ENCODE measurements at places on chromosomes 7 and 10.

DNA sequence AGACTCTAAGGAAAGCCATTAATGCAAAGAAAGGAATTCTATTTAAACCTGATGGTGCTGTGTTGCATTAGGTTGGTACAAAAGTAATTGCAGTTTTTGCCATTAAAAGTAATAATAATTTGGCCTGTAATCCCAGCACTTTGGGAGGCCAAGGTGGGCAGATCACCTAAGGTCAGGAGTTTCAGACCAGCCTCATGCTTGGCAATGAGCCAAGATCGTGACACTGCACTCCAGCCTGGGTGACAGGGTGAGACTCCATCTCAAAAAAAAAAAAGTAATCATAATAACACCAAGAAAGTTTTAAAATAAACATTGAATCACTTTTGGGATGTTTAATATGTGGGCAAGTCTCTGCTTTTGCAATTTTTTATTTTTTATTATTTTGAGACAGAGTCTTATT, 107.3 kb upstream of the FRMD4A start:
- no peaks in the 10 kb centered on the region for H3K27me3 ChIP-seq
- H3K27ac ChIP-seq: no peak overlapping the region

- no peaks in the 10 kb centered on the region for H3K36me3 ChIP-seq
- no peak overlapping the region for H3K27ac ChIP-seq
- no peaks in the 10 kb centered on the region for H3K4me1 ChIP-seq
- H3K27me3 ChIP-seq: no peaks in the 10 kb centered on the region
- no peak overlapping the region for H3K4me3 ChIP-seq
These were observed 3.4 kb downstream of the HIPK2 start for GRCh38 chr7:139774376-139774775.

- no peaks in the 10 kb centered on the region for H3K27me3 ChIP-seq
- no peak overlapping the region for H3K4me3 ChIP-seq
- H3K4me1 ChIP-seq: no peaks in the 10 kb centered on the region
- no peaks in the 10 kb centered on the region for H3K36me3 ChIP-seq
- no peak overlapping the region for H3K27ac ChIP-seq
These were observed 13.1 kb downstream of the WNT16 start for GRCh38 chr7:121341933-121342332.

- no peak overlapping the region for H3K4me3 ChIP-seq
- no peaks in the 10 kb centered on the region for H3K27me3 ChIP-seq
- H3K27ac ChIP-seq: no peak overlapping the region
- no peak for DNase-seq
These were observed 195.5 kb downstream of the PRKG1 start for GRCh38 chr10:51269821-51270220.

- H3K27me3 ChIP-seq: no peaks in the 10 kb centered on the region
- peak; percentile 80 for DNase-seq
- no peaks in the 10 kb centered on the region for H3K4me1 ChIP-seq
- no peaks in the 10 kb centered on the region for H3K36me3 ChIP-seq
These were observed 35.4 kb downstream of the BAG3 start for GRCh38 chr10:119686465-119687191.

- H3K27ac ChIP-seq: peak overlapping the region; percentile 69
- no peaks in the 10 kb centered on the region for H3K36me3 ChIP-seq
- DNase-seq: peak; percentile 77
- H3K27me3 ChIP-seq: no peaks in the 10 kb centered on the region
These were observed 41.9 kb upstream of the PRKAR1B start for GRCh38 chr7:768881-769504.

GRCh38 chr10:132710036-132710686, 75.8 kb downstream of the NKX6-2 start:
- H3K27me3 ChIP-seq: no peaks in the 10 kb centered on the region
- H3K36me3 ChIP-seq: no peaks in the 10 kb centered on the region
- no peak overlapping the region for H3K27ac ChIP-seq
- DNase-seq: no peak

DNA sequence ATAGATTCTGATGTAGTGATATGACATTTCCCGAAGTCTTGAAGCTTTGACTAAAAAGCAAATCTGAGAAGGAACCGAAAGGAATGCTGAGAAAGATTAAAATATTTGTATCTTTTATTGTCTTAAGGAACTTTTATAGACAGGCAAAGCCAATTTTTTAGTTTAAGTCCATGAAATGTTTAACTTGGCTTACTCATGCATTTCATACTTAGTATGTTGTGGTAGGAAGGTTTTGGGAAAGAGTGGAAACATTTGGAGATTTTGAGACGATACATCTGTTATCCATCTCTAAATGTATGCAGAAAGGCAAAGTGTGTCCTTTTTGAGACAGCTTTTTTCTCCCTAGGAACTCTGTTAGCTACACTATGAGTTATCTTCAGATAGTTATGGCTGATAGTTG, 10.1 kb downstream of the TBC1D12 start:
- DNase-seq: no peak
- no peaks in the 10 kb centered on the region for H3K27me3 ChIP-seq
- H3K4me1 ChIP-seq: no peaks in the 10 kb centered on the region
- H3K27ac ChIP-seq: no peak overlapping the region
- no peak overlapping the region for H3K4me3 ChIP-seq

- H3K27me3 ChIP-seq: no peaks in the 10 kb centered on the region
- H3K36me3 ChIP-seq: no peaks in the 10 kb centered on the region
- no peaks in the 10 kb centered on the region for H3K4me1 ChIP-seq
These were observed 40.2 kb upstream of the PROSER2 start for GRCh38 chr10:11782793-11783557.

DNA sequence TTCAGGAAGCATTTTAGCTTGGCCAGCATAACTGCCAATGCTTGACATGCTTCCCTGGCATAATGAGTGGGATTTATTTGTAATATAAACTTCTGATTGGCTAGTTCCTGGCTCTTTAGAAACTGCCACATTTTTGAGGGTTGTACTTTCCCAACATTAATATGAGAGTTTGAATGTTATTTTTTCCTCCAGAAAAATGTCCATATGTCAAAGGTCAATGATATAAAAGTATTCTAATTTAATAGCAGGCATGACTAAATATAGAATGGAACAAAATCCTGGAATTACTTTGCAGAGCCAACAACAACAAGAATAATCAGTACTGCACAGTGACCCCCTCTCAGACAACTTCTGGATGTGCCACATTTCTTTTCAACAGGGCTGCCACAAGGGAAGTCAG, 352.6 kb downstream of the PRPF18 start:
- peaks cover 7% of the 10 kb centered on the region for H3K4me1 ChIP-seq
- DNase-seq: no peak
- no peak overlapping the region for H3K4me3 ChIP-seq
- no peaks in the 10 kb centered on the region for H3K36me3 ChIP-seq
- H3K27ac ChIP-seq: peak overlapping the region; percentile 23

DNA sequence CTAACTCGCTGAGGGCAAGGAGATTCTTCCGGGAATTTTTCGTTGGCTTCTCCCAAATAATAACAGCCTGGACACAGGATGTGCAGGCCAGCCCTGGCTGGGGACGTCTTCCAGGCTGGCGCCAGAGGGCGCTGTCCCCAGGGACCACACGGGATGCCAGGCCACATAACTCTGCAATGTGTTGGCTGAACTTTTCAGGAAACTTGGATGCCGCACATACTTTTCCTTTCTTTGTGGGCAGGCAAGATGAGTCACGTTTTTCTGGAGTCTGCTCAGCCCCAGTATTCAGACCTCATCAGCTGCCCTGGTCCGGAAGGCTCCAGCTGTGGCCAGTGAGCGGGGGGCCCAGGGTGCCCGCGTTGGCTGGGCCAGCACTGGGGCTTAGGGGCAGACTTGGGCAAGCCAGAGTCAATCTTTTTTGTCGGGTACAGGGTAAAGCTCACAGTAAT, 122.7 kb downstream of the PRKAG2 start:
- peak; percentile 84 for DNase-seq
- no peaks in the 10 kb centered on the region for H3K27me3 ChIP-seq
- no peaks in the 10 kb centered on the region for H3K36me3 ChIP-seq

GRCh38 chr7:5665094-5666025, 116.1 kb downstream of the RNF216 start:
- H3K36me3 ChIP-seq: no peaks in the 10 kb centered on the region
- no peak overlapping the region for H3K4me3 ChIP-seq
- no peaks in the 10 kb centered on the region for H3K4me1 ChIP-seq

DNA sequence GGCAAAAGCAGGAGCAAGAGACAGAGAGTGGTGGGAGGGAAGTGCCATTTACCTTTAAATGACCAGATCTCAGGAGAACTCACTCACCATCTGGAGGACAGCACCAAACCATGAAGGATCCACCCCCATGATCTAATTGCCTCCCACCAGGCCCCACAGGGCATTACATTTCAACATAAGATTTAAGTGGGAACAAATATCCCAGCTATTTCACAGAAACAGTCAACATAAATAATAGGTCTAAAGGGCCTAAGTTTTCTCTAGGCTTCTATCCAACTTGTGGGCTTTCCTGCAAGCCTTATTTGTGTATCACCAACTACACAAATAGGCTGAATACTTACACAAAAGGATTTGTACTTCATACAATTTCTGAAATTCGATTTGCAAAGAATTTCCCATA, 196.8 kb upstream of the POT1 start:
- no peaks in the 10 kb centered on the region for H3K27me3 ChIP-seq
- H3K27ac ChIP-seq: no peak overlapping the region
- H3K4me1 ChIP-seq: no peaks in the 10 kb centered on the region
- no peak for DNase-seq
- H3K36me3 ChIP-seq: no peaks in the 10 kb centered on the region

DNA sequence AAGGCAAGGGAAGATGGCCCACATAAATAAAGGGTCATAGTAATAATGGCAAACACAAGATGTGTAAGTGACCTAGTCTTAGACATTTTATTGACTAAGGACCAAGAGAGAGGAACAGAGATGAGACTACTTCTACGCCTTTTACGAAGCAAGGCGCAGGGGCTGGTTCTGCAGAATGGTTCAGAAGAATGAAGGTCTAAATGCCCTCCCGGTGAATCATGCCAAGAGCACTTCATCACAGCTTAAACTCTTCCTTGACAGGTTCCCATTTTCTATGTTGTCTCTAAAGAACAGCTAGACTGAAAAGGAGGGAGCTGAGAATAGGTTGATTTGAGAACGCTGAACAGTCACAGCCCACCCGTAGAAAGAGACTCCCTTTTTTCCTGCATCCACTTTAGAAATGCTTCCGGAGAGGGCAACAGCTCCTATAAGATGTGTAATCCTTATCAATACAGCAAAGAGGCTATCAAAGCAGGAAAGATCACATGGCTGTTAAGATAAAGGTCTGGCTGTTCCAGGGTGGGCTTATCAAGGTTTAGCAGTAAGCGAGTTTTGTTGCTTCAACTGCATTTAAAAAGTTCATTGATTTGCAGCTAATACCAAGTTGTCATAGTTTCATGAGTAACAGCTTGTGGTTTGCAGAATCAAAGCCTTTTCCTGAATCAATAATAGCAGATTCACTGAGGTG, 93.4 kb upstream of the AUTS2 start:
- H3K27ac ChIP-seq: no peak overlapping the region
- H3K27me3 ChIP-seq: no peaks in the 10 kb centered on the region
- H3K4me1 ChIP-seq: no peaks in the 10 kb centered on the region
- H3K36me3 ChIP-seq: no peaks in the 10 kb centered on the region
- DNase-seq: no peak

DNA sequence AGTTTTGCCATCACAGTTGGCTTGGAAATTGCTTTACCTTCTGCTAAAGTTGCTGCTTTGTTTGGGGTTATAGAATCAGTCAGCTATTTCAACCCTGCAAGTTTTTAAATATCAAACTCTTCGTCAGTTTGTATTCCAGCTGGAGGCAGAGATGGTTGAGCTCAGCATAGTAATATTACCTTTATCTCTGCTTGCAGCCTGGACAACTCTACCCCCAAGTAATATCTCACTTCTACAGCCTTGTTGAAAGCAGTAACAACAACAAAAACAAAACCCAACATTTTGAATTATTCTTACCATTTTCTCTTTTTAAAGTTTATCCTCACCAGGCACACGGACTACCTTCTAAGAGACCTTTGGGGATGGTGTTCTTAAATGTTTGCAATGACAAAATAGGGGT, 239.1 kb upstream of the PHF14 start:
- no peaks in the 10 kb centered on the region for H3K27me3 ChIP-seq
- H3K27ac ChIP-seq: no peak overlapping the region
- DNase-seq: no peak
- H3K4me3 ChIP-seq: no peak overlapping the region

DNA sequence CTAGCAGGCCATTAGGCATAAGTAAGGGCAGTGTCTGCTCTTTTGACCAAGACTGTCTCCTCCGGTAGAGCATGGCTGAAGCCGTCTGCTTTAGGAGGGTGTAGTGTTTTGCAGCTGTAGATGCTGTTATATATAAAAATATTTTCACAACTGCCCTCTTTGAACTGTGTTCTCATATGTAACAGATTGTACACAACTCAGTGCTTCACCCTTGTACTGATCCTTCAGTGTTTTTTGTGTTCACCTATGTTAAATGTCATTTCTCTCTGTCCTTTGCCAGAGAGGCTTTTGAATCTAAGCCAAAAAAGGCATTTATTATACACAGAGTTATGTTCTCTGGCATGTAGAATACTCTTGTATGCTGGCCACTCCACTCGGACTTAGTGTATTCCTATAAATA, 135.5 kb downstream of the BICC1 start:
- DNase-seq: no peak
- no peak overlapping the region for H3K4me3 ChIP-seq
- H3K4me1 ChIP-seq: peaks cover 6% of the 10 kb centered on the region
- no peaks in the 10 kb centered on the region for H3K27me3 ChIP-seq
- no peak overlapping the region for H3K27ac ChIP-seq
